ENCODE measurements at places on chromosomes 6 and 20.
A peak's percentile ranks its signal among the peaks of the same experiment; 100 is the strongest.

GRCh38 chr6:47852727-47853126 is 70.9 kb downstream of the OPN5 start:
- no peak for DNase-seq

DNA sequence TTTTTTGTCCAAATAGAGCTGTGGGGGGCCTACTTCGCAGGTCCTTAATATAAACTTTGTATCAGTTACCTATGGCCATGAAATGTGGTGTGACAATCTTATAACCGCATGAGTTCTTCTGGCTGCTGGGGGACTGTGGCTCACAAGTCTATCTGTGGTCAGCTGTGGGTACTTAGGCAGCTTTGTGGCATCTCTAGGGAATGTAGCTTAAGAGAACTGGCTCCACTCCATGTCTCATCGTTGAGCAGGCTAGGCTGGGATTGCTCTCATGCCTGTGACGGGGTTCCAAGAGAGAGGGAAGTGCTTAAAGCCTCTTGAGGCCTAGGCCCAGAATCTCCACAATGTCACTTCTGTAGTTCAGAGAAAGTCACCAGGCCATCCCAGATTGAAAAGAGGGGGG is 140.5 kb downstream of the BTBD3 start:
- no peak for DNase-seq

- no peak for DNase-seq
Observed at GRCh38 chr20:63876489-63877036, 11.5 kb downstream of the TPD52L2 start.

- DNase-seq, result no peak
Observed at GRCh38 chr6:143734641-143735063, 56.9 kb downstream of the PHACTR2 start.

DNA sequence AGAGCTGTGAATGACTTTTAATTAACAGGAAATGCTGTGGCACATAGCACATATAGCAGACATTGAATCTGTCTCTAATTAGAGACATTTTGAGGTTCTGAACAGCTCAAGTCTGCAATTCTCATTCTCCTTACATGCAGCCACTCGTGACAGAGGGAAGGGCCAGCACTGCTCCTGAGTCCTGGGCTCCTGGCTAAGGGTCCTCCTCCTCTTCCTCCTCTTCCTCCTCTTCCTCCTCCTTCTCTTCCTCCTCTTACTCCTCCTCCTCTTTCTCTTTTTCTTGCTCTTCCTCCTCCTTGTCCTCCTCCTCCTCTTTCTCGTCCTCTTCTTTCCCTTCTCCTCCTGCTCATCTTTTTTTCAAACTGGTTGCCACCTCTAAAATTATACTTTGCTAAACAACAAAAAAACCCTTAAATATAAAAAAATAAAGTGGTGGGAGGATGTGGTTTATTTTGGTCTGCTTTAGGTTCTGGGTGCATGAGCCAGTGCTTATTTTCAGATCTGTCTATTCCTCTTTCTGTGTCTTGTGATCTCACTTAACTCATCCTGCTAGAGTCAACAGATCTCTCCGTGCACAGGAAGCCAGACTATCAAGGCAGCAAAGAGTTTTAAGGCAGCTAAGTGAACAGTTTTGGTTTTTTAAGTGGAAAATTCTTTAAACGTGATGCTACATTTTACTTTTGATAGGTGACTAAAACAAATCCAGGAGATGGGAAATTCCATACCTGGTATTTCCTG is 159.3 kb downstream of the CD83 start:
- DNase-seq, result peak; percentile 68

DNA sequence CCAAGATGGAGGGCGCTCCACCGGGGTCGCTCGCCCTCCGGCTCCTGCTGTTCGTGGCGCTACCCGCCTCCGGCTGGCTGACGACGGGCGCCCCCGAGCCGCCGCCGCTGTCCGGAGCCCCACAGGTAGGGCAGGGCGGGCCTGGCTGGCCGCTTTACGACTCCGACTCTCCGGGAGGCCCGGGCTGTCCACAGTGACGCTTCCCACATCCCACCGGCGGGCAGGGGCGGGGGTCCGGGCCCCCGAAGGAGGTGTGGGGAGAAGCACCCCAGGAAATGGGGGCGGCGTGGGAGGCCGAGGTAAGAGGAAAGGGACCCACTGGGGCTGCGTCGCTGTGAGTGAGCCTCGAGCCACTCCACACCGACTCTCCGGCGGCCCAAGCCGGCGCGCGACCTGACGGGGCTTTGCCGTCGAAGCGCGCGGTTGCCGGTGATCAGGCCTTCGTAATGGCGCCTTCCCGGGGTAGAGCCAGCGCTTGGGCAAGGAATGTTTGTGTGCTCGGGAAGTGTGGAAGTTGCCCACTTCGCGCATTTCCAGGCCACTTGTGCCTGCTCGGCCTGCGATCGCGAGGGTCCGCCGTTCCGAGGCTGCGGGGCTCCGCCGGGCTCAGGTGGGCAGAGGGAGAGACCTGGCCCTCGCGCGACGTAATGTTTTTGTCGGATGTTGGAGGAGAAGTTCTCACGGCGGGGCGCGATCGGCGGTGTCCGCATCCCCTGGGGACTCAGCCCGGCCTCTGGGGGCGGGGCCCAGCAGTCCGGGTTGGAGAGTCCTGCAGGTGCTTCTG is 427 bp downstream of the GINM1 start:
- DNase-seq, result peak; percentile 49

DNA sequence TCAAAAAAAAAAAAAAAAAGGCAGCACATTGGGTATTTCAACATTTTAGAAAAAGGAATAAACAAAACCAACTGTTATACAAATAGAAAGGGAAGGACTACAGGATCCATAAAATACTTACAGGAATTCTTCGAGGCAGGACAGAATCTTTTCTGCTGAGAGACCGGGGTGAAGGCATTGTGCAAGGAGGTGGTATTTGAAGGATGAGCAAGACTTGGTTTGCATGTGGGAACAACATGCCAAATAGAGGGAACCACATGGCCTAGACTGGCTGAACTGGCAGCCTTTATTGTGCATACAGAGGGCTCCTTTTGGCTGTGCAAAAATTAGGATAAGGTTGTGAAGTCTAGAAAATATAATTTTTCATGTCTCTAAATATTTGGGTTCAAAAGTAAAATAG is 62.9 kb downstream of the SCAND1 start:
- DNase-seq, result no peak

DNA sequence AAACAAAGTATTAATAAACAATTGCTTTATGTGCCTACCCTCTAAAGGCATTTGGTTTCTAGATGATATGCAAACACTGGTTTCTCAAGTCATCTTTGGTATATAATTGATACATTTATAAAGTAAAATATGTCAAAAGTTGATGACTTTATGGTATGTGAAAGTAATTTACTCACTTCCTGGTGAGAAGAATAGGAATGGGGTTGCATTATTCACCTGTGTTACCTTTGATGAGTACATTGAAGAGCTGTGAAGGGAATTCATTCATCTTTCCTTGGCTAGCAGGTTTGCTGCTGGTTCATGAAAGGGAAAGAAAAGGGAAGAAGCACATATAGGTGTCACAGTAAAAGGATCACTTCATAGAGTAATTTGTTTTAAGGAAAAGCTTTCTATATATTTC is 20.4 kb downstream of the RNF217 start:
- DNase-seq, result no peak

DNA sequence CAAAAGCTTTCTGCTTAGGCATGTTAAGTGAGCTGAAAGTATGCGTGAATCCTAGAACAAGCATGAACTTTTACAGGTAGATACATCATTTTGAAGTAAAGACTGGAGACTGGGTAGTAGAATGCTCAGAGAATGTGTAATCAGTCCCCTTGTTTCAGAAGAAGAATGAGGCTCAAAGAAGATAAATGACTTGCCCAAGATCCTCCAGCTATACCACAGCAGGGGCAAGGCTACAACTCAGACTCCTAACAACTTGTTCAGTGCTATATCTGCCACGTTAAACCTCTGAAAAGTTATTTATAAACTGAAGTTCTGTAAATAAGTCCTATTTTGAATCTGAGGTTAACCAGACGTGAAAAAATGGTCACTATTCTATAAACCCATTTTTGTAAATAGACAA is 2.9 kb downstream of the RIPOR2 start:
- DNase-seq, result no peak

DNA sequence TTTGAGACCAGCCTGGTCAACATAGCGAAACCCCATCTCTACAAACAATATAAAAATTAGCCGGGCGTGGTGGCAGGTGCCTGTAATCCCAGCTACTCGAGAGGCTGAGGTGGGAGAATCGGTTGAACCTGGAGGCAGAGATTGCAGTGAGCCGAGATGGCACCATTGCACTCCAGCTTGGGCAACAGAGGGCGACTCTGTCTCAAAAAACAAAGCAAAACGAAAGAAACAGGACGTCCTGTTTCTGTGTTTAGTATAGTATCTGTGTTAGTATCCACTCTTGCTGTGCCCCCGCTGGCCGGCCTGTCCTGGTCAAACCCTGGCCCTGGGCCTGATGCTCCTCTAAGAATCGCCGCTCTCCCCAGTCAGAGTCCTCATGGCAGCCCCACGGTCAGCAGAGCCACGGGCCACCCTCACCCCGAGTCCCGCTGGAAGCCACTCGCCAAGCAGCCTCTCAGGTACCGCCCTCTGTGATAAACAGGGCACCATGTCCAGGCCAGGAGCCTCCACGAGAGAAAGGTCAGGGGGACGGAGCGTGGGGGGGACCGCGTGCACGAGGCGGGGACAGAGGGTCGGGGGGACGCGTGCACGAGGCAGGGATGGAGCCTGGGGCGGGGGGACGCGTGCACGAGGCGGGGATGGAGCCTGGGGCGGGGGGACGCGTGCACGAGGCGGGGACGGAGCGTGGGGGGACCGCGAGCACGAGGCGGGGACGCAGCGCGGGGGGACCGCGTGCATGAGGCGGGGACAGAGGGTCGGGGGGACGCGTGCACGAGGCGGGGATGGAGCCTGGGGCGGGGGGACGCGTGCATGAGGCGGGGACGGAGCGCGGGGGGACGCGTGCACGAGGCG is 384.5 kb downstream of the SMOC2 start:
- DNase-seq, result no peak

DNA sequence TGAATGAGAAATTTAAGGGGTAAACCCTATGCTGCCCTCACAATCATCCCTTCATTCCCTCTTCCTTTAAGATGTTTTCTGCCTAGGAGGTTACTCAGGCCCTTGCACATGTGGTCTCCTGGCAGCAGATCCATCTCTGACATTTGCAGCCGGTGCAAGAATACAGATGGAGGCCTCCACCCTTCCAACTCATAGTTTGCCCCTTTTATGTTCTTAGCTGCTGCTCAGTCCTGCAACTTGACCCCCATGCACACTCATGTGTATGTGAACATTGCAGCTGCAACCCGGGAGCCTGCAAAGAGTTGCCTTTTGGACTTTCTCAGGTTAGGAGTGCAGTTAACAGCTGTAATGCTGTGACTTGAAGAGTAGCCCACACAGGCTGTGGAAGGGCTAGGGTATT is 131.9 kb upstream of the SGK1 start:
- DNase-seq, result no peak

DNA sequence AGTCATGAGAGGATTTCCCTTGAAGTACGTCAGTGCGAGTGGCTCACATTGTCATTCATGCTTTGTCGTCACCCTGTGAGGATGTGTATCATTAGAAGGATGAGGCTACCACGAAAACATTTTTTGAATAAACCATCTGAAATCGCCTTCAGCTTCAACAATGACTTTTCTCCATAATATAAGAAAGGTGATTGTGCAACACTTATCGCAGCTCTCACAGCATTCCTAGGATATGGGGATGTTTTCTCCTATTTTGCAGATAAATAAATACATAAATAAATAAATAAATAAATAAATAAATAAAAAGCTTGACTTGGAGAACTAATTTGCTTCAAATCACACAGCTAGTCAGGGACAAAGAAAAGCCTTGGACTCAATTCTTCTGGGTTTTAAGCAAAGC is 326.5 kb downstream of the FOXA2 start:
- DNase-seq, result no peak

GRCh38 chr20:59925899-59926298 is 7.5 kb downstream of the SYCP2 start:
- no peak for DNase-seq

DNA sequence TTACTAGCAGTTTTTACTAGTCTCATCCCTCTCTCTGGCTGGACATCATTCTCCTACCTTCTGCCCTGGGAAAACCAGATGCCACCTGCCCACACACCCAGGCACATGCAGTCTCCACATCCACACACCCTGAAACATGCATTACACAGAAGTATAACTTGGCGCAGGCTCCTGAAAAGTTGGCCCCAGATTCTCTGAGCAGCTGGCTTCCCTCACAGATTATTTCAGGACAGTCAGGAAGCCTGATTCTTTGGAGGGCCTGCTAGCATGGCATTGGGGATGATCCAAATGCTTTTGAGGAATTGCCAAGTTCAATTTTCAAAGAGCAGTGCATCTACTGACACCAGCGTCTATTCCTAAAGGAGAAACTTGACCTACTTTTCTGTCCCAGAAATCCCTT is 27.8 kb upstream of the KIF16B start:
- no peak for DNase-seq

GRCh38 chr6:105898286-105898685 is 187.8 kb upstream of the PRDM1 start:
- peak; percentile 11 for DNase-seq

- no peak for DNase-seq
Observed at GRCh38 chr20:20956513-20956931, 149.6 kb downstream of the LINC00237 start.

DNA sequence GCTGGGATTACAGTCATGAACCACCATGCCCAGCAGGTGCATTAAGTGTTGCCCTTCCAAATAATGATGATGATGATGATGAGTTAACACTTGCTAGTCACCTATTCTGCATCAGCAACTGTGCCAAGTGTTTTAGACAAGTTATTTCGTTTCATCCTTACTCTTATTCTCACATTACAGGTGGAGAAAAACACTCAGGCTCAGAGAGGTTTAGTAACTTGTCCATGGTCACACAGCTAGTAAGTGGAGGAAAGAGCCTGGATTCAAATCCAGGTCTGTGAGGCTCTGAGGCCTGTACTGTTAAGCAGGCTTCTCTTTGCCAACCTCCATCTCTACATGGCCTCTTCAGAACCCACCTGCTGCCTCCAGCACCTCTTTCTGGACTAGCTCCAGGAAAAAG is 70.8 kb downstream of the MDGA1 start:
- DNase-seq, result no peak

DNA sequence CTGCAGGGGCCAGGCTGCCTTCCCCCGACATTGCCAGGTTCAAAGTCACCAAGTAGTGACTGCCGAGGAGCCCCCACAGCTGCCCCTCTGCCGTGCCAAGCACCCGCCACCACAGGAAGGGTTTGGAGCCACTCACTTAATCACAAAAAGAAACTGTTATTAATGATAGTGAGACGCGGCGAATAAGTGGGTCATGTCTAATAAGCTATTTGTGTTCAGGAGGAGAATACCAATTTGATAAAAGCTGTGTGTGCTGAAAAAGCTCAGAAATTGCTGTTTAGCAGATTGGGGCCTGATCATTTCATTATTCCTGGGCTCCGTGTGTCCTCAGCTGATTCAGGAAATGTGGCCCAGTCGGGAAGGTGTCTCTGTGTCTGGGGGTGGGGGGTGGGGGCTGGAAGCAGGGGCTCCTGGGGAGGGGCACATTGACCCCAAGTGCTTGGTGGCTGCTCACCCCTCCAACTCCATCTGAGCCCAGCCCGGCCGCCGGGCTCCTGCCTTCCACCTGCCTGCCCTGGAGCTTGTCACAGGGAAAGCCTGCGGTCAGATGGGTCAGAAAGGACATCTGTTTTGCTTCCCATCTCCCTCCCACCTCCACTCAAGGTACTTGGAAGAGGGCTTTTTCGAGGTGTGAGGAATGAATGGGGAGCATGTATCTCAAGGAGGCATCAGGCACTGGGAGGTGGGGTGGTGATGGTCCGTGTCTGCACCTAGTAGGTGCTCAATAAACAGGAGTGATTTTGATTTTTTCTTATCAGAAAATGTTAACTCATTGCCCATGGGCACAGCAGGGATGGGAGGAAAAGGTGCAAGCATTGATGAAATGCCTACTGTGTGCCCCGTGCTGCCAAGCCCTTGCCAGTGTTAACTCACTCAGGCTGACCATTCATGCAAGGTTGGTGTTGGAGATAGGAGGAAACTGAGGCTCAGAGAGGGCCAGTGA is 3.0 kb downstream of the VSTM2L start:
- no peak for DNase-seq
